ENCODE measurements at places on chromosomes 3 and 15.

- DNase-seq: no peak
These were observed 1045.3 kb downstream of the TUSC7 start for GRCh38 chr3:117754841-117755240.

DNA sequence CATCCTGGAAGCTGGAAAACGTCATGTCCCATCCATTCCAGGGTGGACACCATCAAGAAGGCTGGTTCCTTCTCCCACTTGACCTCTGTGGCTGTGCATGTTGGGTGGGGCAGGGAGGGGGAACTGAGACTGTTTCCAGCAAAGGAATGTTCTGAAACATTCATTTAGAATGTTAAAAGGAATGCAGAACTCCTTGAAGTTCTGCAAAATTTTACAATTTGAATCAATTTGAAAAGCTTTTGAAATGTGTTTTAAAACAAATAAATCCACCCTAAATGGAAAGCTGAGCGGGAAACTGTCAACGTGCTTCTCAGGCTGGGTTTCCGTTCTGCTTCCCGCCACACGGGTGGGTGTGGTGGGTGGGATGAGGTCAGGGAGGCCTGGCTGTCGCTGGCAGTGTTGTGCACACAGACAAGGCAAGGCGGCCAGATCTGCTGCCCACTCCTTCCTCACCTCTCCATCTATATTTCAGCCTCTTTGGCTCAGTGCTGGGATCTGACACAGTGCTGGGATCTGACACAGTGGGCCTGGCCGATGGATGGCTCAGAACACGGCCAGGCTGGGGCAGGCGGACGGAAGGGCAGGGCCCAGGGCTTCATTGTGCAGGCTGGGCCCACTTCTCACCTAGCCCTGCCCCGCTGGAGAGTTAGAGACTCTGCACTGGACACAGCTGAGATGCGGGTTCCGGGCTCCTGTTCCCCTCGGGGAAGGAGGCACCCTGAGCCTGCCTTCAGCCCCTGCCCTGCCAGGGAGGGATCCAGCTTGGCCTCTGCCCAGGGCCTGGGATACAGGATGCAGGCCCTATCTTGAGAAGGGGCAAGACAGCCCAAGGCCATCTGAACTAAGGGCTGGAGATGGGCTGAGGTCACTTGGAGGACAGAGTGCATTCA, 110.4 kb downstream of the TMEM266 start:
- DNase-seq: no peak

- no peak for DNase-seq
These were observed 41.0 kb upstream of the FRMD4B start for GRCh38 chr3:69426967-69427304.

DNA sequence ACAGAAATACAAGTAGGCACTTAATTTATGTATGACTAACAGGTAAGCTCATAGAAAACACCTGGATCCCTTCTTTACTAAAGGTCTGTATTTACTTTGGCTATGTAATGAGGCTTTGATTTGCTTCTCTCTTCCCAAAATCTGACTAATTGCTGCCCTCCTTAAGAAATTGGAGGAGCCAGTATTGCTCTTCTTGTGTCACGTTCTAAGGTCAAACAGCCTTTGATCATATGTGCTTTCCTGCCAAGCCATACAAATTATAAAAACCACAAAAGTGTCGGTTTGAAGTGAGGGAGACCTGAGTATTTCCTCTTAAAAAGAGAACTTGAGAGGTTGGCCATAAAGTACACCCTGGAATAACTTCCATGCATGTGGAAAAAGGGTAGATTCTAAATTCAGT, 112.1 kb upstream of the MB21D2 start:
- DNase-seq: no peak

- no peak for DNase-seq
These were observed 135.2 kb upstream of the BCL6 start for GRCh38 chr3:187880441-187880840.

- DNase-seq: no peak
These were observed 581.7 kb downstream of the DIPK2A start for GRCh38 chr3:144553301-144553700.

- DNase-seq: no peak
These were observed 253.5 kb upstream of the ZPLD1 start for GRCh38 chr3:102181175-102181920.

DNA sequence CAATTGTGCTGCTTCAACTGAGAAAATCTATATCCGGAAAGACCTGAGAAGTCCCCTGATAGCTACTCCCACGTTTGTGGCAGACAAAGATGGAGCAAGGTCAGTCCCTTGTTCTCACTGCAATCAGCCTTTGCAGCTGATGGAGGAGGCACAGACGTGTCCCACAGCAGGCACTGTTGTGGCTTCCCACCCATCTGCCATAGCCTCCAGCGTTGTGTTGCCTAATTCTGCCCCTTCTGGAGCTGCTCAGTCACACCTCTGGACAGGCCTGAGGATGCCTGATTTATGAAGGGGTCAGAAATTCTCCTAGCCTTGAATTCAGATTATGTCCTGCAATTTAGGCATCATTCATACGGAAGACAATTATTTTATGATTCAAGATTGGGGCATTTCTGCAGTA, 41.9 kb downstream of the MRPS25 start:
- DNase-seq: no peak

All from aorta (tissue), 5 donors.